ENCODE measurements at places on chromosomes 11 and 22.

DNA sequence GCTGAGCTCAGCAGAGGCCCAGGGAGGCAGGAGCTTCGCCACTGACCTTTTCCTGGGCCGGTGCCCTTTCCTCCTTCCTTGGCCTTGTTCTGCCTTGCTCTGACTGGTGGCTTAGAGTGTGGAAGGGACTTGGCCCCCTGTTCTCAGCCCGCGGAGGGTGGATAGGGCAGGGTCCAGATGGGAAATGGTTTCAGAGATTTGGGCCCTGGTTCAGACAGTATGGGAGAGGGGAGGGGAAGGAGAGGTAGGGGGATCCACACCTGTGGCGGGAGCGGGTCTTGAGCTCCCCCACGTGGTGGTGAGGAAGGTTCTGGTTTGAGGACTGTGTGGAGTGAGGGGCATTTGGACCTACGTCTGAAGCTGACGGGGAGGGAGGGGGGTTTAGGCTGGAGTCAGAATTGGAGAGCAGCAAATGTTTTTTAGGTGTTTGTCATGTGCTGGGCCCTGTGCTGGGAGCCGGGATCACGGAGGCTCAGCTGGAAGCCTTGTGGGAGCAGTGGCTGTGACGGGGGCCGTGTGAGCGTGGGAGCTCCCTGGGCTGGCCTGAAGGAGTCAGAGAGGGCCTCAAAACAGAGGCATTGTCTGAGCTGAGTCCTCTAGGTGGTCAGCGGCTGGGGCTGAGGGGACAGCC, 27.2 kb downstream of the SHANK3 start:
- no peak for DNase-seq

DNA sequence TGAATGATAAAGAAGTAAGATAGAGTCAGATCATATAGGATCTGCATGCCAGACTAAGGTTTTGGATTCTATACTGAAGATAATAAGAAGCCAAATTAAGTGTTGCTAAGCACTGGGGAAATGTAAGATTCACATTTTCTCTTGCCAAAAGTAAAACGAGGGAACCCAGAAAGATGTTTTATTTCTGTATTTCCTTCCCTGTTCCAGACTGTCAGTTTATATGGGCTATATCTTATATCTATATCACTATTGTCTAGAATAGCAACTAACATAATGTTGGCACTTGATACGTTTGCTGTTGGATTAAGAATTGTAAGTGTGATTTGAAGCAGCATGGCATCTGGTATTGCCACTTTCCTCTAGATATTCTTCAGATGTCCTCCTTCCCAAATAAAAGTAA, 8.3 kb downstream of the OR52E6 start:
- no peak for DNase-seq

DNA sequence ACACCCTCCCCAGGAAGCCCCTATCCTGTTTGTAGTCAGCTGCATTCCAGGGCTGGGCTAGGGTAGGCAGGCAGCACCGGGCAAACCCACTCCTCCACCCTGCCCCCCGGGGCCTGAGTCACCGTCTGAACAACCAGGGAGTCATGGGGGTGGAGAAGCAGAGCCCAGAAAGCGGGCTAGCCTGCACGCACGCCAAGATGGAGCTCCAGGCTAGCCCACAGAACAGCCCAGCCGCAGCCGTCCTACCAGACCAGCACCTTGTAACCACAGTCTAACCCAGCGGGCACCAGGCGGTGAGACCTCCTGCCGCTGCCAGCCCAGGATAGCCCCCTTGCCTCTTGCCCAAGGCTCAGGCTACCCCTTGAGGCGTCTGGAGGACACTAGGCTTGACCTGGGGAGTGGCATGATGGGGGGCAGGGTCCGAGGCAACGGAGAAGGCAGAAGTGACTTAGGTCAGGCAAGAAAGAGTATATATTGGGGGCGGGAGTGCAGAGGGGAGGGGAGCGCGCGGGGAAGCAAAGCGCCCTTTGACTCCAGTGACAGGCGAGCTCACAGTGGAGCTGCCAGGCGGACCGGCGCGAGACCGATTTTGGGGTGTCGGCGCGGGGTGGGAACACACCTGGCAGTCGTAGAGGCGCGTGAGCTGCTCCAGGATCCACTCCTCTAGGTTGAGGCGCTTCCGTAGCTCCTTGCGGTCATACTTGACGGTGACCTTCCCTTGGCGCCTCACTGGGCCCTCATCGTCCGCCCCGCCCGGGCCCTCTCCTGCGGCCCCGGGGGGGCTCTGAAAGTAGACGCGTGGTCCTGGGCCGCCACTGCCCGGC, 734 bp downstream of the PPP1R14B start:
- DNase-seq = peak; percentile 44

DNA sequence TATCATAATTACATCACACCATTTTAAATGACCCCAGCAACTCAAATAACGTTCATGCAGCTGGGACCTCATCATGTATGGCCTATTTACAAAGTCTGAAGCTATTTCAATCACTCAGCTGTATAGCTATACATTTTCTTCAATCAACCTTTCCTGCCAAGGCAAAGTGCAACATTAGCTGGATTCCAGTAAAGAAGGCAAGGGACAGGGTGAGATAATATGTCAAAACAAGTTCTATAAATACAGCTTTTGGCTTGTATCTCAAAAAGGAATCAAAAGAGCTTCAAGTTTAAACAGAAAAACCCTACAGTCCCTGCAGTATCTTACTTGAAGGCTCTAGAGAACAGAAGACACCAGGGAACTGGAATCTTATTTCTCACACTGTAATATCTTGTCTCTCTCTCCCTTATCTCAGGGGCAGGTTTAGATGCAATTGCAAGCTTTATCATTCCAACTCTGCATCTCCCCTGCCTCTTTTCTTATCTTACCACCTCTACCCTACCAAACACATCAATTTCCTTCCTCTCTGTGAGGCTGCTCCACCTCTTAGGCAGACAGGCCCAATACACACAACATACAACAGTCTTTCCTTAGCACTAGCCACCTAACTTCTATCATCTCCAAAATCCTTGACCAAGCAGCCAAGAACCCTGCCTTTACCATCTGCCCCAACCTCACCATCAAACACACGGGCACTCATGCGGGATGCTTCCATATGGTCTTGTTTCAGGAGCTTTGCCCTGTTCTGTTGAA, 34.5 kb downstream of the CELF1 start:
- DNase-seq = no peak

GRCh38 chr22:45340323-45340722, 30.6 kb downstream of the FAM118A start:
- DNase-seq = no peak

GRCh38 chr11:62917906-62918502, 3.2 kb downstream of the CHRM1 start:
- no peak for DNase-seq

DNA sequence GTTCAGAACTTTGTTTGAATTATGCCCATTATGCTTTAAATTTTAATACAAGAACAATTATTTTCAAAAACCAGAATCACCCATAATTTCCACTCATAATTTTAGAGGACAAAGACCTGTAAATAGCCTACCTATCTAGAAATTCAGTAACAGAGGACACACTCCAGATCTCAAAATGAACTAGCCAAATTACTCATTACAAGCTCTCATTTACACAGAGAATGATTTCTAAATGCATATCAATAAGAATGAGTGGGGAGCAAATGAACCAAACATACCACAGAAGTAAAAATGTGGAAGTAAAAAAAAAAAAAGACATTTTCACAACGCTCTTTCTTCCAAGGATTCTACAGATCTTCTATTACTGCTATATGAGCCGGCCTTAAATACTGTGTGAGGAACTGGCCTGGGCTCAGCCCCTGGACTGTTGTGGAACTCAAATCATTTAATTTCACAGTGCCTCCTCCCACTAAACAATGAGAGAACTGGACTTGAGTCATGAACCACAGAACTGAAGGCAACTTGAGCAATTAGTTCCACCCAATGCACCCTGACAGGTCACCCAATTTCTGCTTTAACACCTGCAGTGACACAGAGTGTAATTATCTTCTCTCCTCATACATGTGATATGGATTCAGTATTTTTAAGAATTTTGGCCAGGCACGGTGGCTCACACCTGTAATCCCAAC, 8.0 kb downstream of the MRTFA start:
- DNase-seq = no peak

GRCh38 chr11:46948378-46949131, 12.0 kb downstream of the CSTPP1 start:
- no peak for DNase-seq

GRCh38 chr11:111913997-111914396, 1.5 kb downstream of the HSPB2 start:
- DNase-seq = no peak

DNA sequence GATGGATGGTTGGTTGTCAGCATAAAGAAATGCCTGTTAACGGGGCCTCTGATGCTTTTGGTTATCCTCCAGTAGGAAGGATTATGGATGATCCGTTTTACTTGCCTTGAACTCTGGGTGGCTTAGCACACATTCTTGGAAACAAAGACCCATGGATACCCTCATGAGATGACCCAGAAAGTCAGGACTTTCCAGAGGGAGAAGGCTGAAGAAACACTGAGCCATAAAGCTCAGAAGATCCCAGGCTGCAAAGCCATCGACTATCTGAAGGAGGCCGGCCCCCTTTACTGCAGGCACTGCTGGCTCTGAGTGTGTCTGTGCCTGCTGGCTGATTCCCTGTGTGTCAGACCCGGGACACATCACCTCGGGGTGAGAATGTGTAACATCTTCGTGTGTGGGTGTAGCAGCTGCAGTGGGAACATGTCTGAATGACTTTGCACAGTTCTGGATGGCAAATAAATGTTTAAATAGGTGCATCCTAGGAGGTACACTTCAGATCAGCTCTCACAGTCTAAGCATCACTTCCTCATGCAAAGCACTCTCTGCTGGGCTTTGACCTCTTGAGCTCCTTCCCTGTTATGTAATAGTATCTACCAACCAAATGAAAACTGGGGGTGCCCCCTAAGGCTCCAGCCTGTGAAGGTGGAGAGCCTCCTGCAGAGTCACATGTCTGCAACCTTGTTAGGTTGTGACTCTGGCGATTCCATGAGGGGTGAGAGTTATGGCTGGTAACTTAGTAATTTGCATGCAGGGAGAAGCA, 1084.9 kb downstream of the TBC1D22A start:
- DNase-seq = no peak

- DNase-seq = no peak
These were observed 2.8 kb upstream of the ACR start for GRCh38 chr22:50734986-50735738.
